ENCODE measurements at places on chromosomes 6 and 20. TPM values are rescaled to one million over a fixed set of nuclear protein-coding genes. Genes with fewer than 3 reads are reported as not detected.

DNA sequence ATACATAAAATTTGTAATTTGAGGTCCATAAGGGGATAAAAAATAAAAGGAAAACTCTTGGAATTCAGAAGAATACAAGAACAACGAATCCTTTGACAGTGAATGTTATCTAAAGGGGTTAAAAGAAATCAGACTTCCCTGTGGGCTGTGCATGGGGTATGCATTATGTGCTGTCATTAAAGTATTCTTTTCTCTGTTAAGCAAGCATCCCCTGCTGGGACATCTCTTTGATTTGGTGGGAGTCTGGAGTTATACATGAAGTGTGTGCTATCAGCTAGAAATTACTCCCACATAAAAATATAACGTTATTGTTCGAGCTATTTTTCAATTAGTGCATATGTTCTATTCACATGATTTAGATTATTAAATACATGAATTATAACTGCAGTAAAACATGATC, 195.2 kb downstream of the CENPW start:
- no peak overlapping the region for H3K4me3 ChIP-seq
- H3K27ac ChIP-seq: no peak overlapping the region
- H3K27me3 ChIP-seq: no peaks in the 10 kb centered on the region
- no peaks in the 10 kb centered on the region for H3K36me3 ChIP-seq
- DNase-seq: no peak
- peaks cover 8% of the 10 kb centered on the region for H3K4me1 ChIP-seq

GRCh38 chr6:56933650-56934049, 21.3 kb upstream of the BEND6 start:
- peaks cover 38% of the 10 kb centered on the region for H3K4me1 ChIP-seq
- no peak overlapping the region for H3K4me3 ChIP-seq
- H3K36me3 ChIP-seq: no peaks in the 10 kb centered on the region
- no peak overlapping the region for H3K27ac ChIP-seq

DNA sequence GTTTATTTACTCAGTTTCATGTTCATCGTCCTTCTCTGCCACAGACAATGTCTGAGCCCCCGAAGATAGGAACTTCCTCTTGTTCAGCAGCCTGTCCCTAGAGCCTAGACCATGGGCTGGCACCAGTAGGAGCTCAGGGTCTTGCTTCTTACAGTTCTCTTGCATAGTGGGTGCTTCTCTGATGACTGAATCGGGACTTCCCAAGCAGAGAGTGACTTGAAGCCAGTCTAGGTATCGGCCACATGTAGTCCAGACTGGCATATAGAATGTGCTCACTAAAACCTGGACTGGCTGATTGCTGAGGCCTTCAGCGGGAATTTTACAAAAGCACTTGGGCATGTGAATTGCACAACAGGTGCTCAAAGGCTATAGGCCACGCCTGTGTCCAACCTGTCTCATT, 52.0 kb downstream of the PRDM1 start:
- no peak overlapping the region for H3K4me3 ChIP-seq
- no peaks in the 10 kb centered on the region for H3K36me3 ChIP-seq
- no peak for DNase-seq
- no peaks in the 10 kb centered on the region for H3K27me3 ChIP-seq

DNA sequence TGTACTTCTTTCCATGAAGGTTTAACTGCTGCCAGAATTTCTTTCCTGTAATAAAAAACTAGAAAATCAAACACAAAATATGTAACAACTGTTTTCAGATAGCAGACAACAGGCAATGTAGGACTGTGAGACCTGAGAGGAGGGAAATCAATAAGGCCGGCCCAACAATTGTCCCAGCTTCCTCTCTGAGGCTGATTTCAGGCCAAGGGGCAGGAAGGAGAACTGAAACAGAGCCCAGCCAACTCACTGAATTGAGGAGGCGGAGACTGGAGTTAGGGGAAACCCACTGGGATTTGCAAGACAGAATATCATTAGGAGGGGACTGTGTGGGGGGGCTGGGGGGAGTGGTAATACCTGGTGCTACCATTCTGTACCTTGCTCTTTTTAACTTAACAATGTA, 42.2 kb downstream of the FLRT3 start:
- no peak overlapping the region for H3K27ac ChIP-seq
- no peak for DNase-seq
- H3K4me3 ChIP-seq: no peak overlapping the region
- H3K36me3 ChIP-seq: no peaks in the 10 kb centered on the region
- no peaks in the 10 kb centered on the region for H3K4me1 ChIP-seq
- no peaks in the 10 kb centered on the region for H3K27me3 ChIP-seq

DNA sequence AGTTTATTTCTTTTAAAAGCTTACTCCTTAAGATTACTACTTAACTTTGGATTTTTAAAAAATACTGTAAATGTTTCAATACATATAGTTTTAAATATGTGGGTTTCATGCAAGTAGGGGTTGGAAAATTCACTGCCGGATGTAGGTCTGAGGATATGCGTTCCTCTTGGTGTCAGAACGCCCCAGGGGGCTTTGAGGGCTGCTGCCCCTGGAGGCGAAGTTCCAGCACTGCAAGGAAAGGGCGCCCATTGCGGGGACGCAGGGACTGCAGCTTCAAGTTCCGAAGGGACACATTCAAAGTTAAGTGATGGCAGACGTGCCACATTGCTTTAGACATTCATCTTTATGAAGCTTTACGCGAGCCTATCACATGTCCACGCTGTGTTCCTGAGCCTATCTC, 152.9 kb downstream of the SOD2 start:
- DNase-seq: no peak
- H3K36me3 ChIP-seq: no peaks in the 10 kb centered on the region
- no peak overlapping the region for H3K27ac ChIP-seq
- no peaks in the 10 kb centered on the region for H3K4me1 ChIP-seq
- no peak overlapping the region for H3K4me3 ChIP-seq

TGM3 gene
- not detected for total RNA-seq

SLC26A8 gene
- total RNA-seq: not detected

DNA sequence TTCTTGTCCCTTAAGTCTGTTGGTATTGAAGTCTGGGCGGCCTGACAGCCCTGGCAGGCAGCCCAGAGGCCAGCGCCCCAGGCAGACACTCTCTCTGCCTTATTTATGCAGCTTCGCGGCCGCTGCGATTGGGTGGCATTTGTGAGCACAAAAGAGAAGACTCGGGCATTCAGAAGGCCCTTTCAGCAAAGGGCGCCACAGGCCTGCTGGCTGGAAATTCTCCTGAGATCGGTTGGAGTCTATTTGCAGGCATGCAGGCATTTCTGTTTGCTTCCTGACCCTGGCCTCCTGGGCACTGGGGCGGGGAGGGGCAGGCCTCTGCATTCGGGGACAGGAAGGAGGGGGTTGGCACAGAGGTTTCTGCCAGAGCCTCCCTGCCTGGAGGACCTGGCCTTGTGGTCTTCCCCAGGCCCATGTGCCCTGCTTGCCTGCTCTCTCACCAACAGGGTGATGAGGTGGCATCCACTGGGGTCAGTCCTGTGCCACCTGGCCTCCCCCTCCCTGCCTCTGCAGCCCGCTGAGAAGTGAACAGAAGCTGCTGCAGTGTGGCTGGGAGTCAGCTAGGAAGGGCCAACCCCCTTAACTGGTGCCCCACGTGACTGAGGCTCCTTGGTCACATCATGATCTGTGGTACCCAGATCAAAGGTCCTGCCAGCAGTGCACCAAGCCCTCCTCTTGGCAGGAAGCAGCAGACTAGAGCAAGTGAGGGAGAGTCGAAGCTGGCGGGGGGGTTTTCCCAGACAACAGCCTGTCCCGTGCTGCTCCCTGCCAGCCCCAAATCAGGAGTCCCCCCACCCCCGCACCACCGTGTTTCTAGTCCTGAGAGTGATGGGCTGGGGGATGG, 16.6 kb upstream of the CCDC167 start:
- no peaks in the 10 kb centered on the region for H3K4me1 ChIP-seq
- peaks cover 24% of the 10 kb centered on the region for H3K27me3 ChIP-seq
- no peak for DNase-seq
- H3K36me3 ChIP-seq: no peaks in the 10 kb centered on the region

SFTA2 gene
- total RNA-seq: not detected

DNA sequence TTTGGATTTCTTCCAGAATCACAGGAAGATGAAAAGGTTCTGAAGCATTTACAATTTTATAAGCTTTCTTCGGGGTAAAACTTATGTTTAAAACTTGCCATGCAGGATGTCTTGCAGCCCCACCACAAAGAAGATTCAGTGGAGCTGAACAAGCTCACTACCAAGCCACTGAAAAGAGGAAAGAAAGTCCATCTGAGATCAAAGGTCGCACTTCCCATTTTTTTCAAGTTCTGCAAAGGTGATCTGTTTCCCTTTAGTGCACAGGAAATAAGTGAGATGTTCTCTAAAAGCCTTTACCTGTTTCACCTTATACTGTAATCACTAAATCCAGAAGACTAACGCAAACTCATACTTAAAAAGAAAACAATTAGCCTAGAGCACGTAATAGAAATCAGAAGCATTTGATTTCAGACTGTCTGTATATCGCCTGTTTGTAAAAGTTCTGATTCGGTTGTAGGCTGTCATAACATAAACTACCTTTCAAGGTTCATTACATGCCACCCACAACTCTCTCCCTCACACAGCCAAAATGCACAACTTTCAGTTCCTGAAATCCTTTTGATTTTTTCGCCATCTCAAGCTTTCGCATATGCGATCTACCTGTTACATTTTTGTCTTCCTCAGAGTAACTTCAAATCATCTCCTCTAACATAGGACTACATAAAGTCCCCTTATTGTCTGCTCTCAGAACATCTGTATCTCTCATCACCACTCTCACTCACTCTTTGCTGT, 1.8 kb downstream of the ECHDC1 start:
- peak overlapping the region; percentile 96 for H3K4me3 ChIP-seq
- peak overlapping the region; percentile 78 for H3K27ac ChIP-seq
- no peak for DNase-seq
- no peaks in the 10 kb centered on the region for H3K36me3 ChIP-seq
- H3K4me1 ChIP-seq: peaks cover 37% of the 10 kb centered on the region

GRCh38 chr20:24768713-24769601, 180.1 kb upstream of the CST7 start:
- H3K27ac ChIP-seq: no peak overlapping the region
- DNase-seq: no peak
- no peak overlapping the region for H3K4me3 ChIP-seq
- peaks cover 5% of the 10 kb centered on the region for H3K4me1 ChIP-seq

SYCP2 gene
- 0.22 TPM for total RNA-seq

GRCh38 chr20:16236589-16237241, 336.5 kb downstream of the KIF16B start:
- H3K4me1 ChIP-seq: no peaks in the 10 kb centered on the region
- H3K36me3 ChIP-seq: no peaks in the 10 kb centered on the region
- H3K27me3 ChIP-seq: no peaks in the 10 kb centered on the region
- no peak for DNase-seq
- H3K27ac ChIP-seq: no peak overlapping the region

LGSN gene
- not detected for total RNA-seq

DNA sequence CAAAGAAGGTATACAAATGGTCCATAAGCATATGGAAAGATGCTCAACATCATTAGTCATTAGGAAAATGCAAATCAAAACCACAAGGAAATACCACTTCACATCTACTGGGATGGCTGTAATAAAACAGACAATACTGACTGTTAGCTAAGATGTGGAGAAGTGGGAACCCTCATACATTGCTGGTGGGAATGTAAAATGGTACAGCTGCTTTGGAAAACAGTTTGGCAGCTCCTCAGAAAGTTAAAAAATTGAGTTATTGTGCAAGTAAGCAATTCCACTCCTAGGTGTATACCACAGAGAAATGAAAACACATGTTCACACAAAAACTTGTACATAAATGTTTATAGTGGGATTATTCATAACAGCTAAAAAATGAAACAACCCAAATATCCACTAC, 173.0 kb upstream of the JAG1 start:
- H3K4me1 ChIP-seq: peaks cover 14% of the 10 kb centered on the region
- H3K4me3 ChIP-seq: no peak overlapping the region
- no peak for DNase-seq
- no peak overlapping the region for H3K27ac ChIP-seq

SMLR1 gene
- not detected for total RNA-seq

DNA sequence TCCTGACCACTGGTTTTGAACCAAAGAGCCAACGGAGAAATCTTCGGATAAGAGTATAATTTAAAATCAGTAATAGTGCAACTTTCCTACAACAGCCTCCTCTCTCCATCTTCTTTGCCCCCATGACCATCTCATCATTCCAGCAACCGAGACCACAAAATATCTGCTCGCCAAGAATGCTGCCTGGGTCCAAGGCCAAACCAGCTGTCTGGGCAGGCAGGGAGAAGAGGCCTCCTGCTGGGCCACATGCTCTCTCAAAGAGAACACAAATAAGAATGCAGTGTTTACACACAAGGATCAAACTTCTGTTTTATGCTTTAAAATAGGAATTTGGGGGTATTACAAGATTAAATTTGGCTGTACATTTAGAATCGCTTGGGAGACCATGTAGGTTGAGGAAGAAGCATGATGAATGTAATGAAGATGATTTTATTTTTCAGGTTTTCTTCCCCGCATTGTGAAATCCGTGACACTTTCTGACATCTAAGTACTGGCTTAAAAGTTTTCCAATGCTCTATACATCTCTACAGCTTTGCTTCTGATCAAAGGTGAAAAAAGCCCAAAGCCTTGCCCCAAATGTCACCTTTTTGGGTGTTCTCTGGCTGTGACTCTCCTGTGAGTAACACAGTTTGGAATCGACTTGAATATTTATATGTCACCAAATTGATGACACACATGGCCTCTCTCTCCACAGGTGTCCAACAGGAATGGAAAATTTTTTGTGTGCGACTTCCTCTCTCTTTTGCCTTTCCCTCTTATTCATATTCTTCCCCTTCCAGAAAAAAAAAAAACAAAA, 79.4 kb upstream of the PROKR2 start:
- no peak overlapping the region for H3K4me3 ChIP-seq
- H3K36me3 ChIP-seq: no peaks in the 10 kb centered on the region
- DNase-seq: no peak
- H3K27ac ChIP-seq: no peak overlapping the region
- no peaks in the 10 kb centered on the region for H3K27me3 ChIP-seq

DNA sequence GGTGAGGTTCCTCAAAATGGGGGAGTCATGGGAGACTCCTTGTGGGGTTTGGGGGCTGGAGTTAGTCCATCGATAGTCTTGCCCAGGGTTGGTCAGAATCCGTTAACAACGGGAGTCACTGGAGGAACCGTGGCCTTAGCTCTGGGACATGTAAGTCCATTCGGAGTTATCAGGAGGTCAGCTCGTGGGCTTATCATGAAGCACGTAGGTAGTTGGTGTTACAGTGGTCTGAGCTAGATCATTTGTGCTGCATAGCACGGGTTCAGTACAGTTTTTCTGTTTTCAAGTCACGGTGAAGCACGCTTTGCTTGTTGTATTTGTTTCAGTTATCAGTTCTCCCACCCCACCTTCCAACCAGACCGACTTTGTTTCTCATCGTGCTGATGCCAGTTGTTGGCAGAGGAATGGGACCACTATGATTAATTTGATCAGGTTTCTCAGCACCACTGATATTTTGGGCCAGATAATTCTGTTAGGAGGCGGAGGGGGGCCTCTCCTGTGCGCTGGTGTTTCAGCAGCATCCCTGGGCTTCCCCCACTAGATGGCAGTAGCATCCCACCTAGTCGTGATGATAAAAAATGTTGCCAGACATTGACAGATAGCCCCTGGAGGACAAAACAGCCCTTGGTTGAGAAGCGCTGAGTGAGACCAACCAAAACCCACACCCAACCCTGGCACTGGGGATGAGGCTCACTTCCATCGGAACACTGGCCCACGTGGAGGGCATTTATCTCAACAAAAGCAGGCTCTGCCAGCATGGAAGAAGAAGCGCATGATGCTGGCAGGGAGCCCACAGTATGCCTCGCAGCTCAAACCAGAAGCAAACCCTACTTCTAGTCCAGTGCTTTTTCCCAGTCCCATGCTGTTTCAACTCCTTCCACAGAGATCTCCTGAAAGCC, 2.2 kb upstream of the APMAP start:
- H3K4me1 ChIP-seq: peaks cover 16% of the 10 kb centered on the region
- H3K36me3 ChIP-seq: no peaks in the 10 kb centered on the region
- peak; percentile 79 for DNase-seq

GRCh38 chr6:138692058-138692977, 81.3 kb upstream of the CCDC28A start:
- DNase-seq: peak; percentile 79
- peak overlapping the region; percentile 80 for H3K4me3 ChIP-seq
- H3K27me3 ChIP-seq: no peaks in the 10 kb centered on the region
- H3K27ac ChIP-seq: peak overlapping the region; percentile 46

Measured in GM23248 (cell line).